Glomerular endothelial cell (primary cell): ENCODE measurements at places on chromosomes 16 and 17.

GRCh38 chr17:43952724-43953666, 745 bp downstream of the PYY start:
- no peak for DNase-seq

- no peak for DNase-seq
Measured at GRCh38 chr16:2457946-2458345, 2.0 kb upstream of the TEDC2 start.

DNA sequence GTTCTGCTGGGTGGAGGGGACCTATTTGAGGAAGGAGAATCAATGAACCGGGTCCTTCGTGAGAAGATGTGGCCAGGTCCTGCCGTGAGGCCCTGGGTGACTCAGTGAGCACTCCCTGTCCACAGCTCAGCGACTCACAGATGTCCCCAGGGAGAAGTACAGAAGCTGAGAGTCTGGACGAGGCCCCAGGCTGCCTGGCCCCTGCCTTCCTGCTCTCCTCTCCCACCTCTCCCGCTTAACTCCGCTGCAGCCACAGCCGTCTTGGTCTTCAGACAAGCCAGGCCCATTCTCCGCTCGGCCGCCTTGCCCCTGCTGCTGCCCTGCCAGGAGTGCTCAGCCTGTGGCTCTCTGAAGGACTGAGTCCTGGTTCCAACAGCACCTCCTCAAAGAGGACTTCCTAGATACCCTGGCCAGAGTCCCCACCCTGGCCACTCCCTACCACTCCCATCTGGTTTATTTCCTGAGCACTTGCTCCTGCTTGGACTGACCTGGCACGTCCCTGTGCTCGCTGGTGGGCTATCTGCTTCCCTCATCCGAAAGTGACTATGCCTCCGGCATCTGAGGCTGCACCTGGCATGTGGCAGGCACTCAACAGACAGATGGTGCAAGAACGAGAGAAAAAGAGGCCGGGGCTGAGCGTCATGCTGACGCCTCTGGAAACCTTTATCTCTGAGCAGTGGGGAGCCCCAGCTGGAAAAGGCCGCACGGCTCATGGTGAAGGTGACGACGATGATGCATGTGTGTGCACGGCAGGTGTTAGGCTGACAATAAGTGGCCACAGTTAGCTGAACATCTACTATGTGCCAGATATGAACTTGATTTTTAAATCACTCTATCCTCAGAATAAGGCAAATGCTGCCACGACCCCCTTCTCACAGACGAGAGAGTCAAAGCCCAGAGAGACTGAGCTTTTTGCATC, 9.2 kb upstream of the TNFRSF13B start:
- DNase-seq: no peak

DNA sequence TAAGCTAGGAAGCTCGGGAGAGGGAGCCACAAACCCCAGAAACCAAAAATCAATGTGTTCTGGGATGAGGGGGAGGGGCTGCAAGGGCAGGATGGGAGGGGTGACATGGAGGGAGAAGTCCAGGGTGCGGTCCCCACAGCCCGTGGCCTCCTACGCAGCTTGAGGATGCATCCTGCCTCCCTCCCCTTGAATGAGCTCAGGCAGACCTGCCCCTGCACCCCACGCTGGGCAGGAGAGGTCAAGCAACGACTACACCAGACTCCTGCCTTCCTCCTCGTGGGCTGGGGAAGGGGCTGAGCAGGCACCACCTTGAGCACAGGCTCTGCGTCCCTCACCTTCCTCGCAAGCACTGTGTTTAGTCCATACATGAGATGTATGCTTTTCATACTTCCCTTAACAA, 3.9 kb downstream of the ANKRD13B start:
- DNase-seq: no peak

GRCh38 chr17:70074956-70075355, at the start of gene KCNJ16:
KCNJ16 (plus strand) TSS chr17:70075225; CDS start chr17:70132088, 56,863 bp downstream.
- DNase-seq: no peak

- DNase-seq: no peak
Measured at GRCh38 chr17:10192461-10192860, 5.9 kb downstream of the GAS7 start.

- DNase-seq: no peak
Measured at GRCh38 chr17:74049167-74049966, 154.1 kb upstream of the RPL38 start.

DNA sequence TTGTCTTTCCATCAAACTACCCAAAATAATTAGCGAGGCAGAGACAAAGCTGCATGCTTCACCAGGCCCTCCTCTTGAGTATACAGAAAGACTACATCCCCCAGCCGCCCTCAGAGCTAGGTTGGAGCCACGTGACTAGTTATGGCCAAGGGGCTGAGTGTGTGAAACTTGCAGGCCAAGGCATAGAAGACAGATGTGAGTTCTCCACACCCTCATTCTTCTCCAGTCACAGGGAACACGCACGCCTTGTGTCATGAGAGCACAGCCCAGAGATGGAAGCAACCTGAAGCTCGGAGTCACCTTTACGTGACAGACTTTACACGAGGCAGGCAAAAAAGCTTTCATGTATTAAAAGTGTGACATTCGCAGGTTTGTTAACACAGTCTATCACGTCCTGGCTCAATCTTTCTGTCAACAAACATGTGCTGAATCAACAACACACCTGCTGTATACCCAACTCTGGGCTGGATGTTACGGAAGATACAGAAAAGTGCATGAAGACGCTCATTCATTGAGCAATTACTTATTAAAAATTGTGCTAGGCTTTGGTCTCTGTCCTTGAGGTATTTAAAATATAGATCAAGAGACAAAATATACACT, 38.3 kb downstream of the STX8 start:
- DNase-seq: no peak

DNA sequence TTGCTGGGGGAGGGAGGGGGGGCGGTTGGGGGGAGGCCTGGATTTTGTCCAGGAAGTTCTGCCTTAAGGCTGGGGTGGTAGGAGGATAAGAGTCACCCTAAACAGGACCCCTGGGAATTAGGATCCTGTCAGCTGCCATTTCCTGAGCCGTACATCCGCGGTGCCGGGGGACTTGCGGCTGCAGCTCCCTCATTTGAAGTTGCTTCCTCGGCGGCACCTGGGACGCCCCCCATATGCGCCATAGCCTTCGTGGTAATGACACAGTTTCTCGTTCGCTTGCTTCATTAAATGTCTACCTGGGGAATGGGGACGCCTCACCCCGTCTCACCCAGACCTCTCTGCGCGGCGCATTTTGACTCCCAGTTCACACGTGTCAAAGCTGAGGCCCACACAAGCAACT, 55.1 kb upstream of the PABPN1L start:
- DNase-seq: no peak

DNA sequence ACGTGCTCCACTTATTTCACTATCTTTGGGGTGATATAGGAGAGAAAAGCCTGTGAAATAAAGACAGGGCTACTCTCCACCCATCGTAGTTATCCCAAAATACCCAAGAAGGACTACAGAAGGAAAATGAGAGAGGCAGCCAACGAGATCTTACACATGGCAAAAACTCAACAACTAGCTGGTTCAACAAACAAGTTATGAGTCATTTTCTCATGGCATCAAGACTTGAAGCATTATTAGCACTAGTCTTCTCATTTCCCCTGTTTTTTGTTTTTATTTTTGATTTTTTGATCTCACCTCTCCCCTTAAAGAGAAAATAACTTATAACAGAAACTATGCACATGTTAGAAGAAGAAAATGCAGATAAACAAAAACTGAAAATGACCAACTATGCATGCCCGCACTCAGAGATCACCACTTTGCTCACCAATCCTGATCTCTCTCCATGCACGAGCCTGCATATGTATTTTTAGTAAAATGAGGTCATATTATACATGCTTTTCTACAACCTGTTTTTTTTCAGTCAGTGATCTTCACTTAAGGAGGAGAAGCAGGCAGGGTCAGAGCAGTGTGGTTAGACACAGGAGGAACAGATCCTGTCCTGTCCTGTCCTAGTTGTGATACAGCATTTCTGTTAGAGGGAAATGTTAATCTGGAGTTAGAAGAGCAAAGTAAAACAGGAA, 22.8 kb downstream of the FAM117A start:
- no peak for DNase-seq
